ENCODE measurements at places on chromosomes 2 and 18. TPM values are rescaled to one million over a fixed set of nuclear protein-coding genes. Genes with fewer than 3 reads are reported as not detected.

GRCh38 chr2:197515315-197515738, 539 bp upstream of the MOB4 start:
- peak overlapping the region; percentile 25 for H3K27ac ChIP-seq
- H3K4me1 ChIP-seq, result peaks cover 10% of the 10 kb centered on the region
- H3K27me3 ChIP-seq, result no peaks in the 10 kb centered on the region
- DNase-seq, result no peak
- peaks cover 6% of the 10 kb centered on the region for H3K36me3 ChIP-seq

DNA sequence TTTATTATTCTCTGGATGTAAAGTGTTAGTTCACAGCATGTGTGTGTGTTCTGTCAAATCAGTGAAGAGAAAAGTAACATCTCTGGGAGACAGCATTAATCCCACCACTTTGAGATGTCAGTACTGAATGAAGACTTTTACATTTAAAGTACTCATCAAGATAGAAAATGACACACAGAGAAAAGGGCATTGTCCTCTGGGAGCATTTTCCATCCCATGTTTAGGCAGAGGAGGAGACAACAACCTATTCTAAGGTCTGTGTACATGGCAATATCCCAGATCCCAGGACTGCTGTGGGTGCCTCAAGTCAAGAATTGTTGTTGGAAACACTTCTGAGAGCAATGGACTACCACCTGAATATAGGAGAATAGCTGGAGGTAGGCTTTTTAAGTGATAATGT, 201.5 kb downstream of the PPP1R1C start:
- no peak overlapping the region for H3K4me3 ChIP-seq
- no peak for DNase-seq
- H3K4me1 ChIP-seq, result no peaks in the 10 kb centered on the region
- no peaks in the 10 kb centered on the region for H3K36me3 ChIP-seq

- H3K4me3 ChIP-seq, result no peak overlapping the region
- H3K27ac ChIP-seq, result no peak overlapping the region
- no peak for DNase-seq
- H3K27me3 ChIP-seq, result no peaks in the 10 kb centered on the region
- H3K4me1 ChIP-seq, result no peaks in the 10 kb centered on the region
Observed at GRCh38 chr2:98702127-98702802, 28.7 kb downstream of the MGAT4A start.

GRCh38 chr2:218961651-218962570, 2.4 kb downstream of the CDK5R2 start:
- no peak overlapping the region for H3K4me3 ChIP-seq
- DNase-seq, result no peak
- H3K36me3 ChIP-seq, result no peaks in the 10 kb centered on the region
- peaks cover 10% of the 10 kb centered on the region for H3K4me1 ChIP-seq
- H3K27me3 ChIP-seq, result peaks cover 74% of the 10 kb centered on the region
- H3K27ac ChIP-seq, result no peak overlapping the region

IL1R2 gene
- total RNA-seq, result not detected

DNA sequence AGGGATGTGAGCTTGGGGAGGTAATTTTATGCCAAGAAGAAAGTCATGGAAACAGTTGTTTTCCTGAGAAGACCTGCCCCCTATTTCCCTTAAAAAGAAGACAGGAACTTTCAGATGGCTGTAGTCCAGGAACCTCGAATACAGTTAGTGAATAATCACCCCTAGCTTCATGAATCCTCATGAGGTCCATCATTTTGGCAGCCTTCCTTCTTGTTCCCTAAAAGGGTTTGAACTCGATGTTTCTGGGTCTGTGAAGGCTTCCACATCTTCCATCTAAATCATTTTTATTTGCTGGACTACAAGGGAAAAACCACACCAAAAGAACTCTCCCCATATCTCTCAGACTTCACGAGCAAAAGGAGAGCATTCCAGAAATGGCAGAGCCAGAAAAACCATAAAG, 290.8 kb downstream of the SLC4A3 start:
- no peak for DNase-seq
- no peak overlapping the region for H3K4me3 ChIP-seq
- no peaks in the 10 kb centered on the region for H3K36me3 ChIP-seq
- H3K4me1 ChIP-seq, result no peaks in the 10 kb centered on the region
- no peaks in the 10 kb centered on the region for H3K27me3 ChIP-seq

Data from SJSA1 (cell line).